Progenitor cell of endocrine pancreas (in vitro differentiated cells): ENCODE measurements at places on chromosomes 2 and 18. TPM values are rescaled to one million over a fixed set of nuclear protein-coding genes. Genes with fewer than 3 reads are reported as not detected.

The GCG gene
- total RNA-seq = 92.9 and 128 TPM in 2 replicates

The IL36RN gene
- total RNA-seq = 0.13 TPM in 1 of 2 replicates, not detected in the other

The DSG2 gene
- total RNA-seq = 119 and 120 TPM in 2 replicates

The SGPP2 gene
- total RNA-seq = 14.2 and 19.8 TPM in 2 replicates

The DNAJC27 gene
- 11.3 and 12.3 TPM in 2 replicates for total RNA-seq

- no peak overlapping the region for H3K4me3 ChIP-seq
- peaks cover 5% of the 10 kb centered on the region for H3K4me1 ChIP-seq
- DNase-seq = no peak
- H3K27me3 ChIP-seq = peaks cover 39% of the 10 kb centered on the region
- no peaks in the 10 kb centered on the region for H3K36me3 ChIP-seq
- no peak overlapping the region for H3K27ac ChIP-seq
These were observed 177.9 kb upstream of the RAB6C start for GRCh38 chr2:129801575-129801974.

DNA sequence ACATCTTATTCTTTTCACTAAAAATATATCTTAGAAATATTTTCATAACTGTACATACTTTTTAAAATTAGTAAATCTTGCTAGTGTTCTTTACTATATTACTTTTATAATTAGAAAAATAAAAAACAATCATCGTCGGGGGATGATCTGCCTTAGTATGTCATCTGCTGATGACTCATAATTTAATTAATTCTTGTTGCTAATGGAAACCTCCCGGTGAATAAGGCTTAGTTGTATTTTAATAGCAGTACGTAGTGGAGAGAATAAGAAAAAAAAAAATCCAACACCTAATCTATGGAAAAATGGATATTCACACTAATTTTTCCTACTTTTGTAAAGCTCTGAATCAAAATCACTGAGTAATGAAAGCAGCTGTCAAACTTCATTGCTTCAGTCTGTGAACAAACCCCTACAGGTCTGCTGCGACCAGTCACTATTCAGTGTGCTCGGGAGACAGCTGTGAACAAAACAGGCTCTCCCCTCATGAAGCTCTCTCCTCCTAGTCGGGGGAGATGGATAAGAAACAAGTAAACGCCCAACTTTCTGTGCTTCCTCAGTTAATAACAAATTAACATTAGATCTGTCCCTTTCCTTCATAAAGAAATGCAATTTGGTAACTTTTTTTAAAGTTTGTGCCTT is 97.4 kb upstream of the UPP2 start:
- H3K4me3 ChIP-seq = no peak overlapping the region
- H3K27ac ChIP-seq = no peak overlapping the region
- no peaks in the 10 kb centered on the region for H3K27me3 ChIP-seq
- H3K36me3 ChIP-seq = no peaks in the 10 kb centered on the region
- H3K4me1 ChIP-seq = peaks cover 10% of the 10 kb centered on the region
- no peak for DNase-seq

- no peaks in the 10 kb centered on the region for H3K4me1 ChIP-seq
- H3K36me3 ChIP-seq = no peaks in the 10 kb centered on the region
- no peaks in the 10 kb centered on the region for H3K27me3 ChIP-seq
- no peak overlapping the region for H3K27ac ChIP-seq
- DNase-seq = no peak
These were observed 326.8 kb upstream of the DLGAP1 start for GRCh38 chr18:4781873-4782272.

DNA sequence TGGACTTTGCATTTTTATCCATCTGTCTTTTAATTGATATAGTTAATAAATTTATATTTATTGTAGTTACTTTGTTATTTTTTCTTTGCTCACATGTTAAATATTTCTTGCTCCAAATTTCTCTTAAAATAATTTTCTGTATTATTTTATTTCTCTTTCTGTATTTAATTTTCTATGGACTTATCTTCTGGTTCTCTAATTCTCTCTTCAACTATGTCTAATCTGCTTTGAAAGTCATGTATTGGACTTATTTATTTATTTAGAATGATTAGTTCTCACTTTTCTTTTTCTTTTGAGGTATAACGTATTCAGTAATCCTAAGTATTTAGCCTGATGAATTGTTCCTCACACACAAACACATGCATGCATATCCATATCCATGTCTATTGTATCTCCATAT is 53.1 kb downstream of the ASB1 start:
- H3K36me3 ChIP-seq = peaks cover 4% of the 10 kb centered on the region
- H3K27me3 ChIP-seq = no peaks in the 10 kb centered on the region
- peaks cover 3% of the 10 kb centered on the region for H3K4me1 ChIP-seq
- no peak for DNase-seq
- no peak overlapping the region for H3K4me3 ChIP-seq

DNA sequence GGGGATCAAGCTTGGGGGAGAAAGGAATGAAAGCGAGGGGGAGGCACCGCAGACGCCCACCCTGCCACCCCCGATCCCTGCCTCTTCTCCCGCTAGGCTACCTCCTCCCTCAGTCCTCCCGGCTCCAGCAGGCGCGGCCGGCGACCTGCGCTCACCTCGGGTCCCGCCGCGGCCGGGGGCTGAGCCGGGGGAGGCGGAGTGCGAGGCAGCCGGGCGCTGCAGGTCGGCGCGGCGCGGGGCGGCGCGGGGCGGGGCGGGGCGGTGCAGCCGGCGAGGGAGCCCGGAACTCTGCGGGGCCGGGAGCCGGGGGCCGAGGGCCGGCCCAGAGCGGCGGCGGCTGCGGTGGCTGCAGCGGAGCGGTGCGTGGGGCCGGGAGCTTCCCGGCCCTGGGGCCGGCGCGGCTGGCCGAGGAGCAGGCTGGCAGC is 477 bp downstream of the ACVR1 start:
- peak overlapping the region; percentile 94 for H3K4me3 ChIP-seq
- H3K4me1 ChIP-seq = peaks cover 56% of the 10 kb centered on the region
- peaks cover 1% of the 10 kb centered on the region for H3K36me3 ChIP-seq
- peak overlapping the region; percentile 95 for H3K27ac ChIP-seq
- no peaks in the 10 kb centered on the region for H3K27me3 ChIP-seq

- no peaks in the 10 kb centered on the region for H3K4me1 ChIP-seq
- no peaks in the 10 kb centered on the region for H3K36me3 ChIP-seq
- no peak for DNase-seq
These were observed 41.2 kb upstream of the TEX51 start for GRCh38 chr2:126857502-126857901.

GRCh38 chr2:28341208-28341891 is 51.3 kb upstream of the FOSL2 start:
- no peaks in the 10 kb centered on the region for H3K27me3 ChIP-seq
- H3K4me1 ChIP-seq = peaks cover 11% of the 10 kb centered on the region
- DNase-seq = no peak
- H3K36me3 ChIP-seq = no peaks in the 10 kb centered on the region

DNA sequence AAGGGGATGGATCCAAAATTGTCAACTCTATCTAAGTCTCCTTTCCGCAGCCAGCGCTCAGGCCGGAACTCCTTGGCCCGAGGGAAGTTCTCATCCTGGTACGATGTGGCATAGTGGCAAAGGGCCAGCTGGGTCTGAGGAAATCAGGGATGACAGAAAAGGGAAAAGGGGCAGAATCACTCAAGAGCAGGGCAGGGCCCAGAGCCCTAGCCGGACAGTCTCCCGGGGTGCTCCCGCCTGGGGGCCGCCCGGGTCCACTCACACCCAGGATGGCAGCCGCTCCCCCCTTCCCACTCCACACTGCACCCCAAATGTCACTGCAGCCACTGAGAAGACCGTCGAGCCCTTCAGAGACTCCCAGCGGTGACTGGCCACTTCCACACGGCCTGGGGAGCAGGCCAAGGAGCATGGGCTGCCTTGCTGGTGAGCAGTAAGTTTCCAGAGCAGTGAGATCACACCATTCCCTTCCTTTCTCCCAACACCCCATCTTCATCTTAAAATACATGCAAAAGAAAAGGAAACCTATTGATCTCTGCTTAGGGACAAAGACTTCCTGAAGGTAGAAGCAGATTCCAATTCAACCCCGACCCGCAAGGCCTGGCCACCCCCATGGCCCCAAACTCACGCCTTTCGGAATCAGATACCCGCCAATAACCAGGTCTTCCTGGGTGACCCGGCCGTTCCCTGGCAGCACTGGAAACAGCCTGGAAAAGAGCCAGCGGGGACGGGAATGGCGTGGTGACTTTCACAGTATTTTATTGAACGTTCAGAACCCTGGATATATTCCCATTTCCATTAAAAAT is 26.7 kb downstream of the CYP27C1 start:
- H3K27ac ChIP-seq = no peak overlapping the region
- peaks cover 13% of the 10 kb centered on the region for H3K36me3 ChIP-seq
- H3K4me3 ChIP-seq = no peak overlapping the region
- H3K27me3 ChIP-seq = no peaks in the 10 kb centered on the region
